Activated T-cell treated with anti-CD3 and anti-CD28 coated beads for 24 hours (primary cell): ENCODE measurements at places on chromosomes 11 and 22.

GRCh38 chr22:38649841-38650522 lies 6.2 kb downstream of the FAM227A start:
- DNase-seq, result no peak

DNA sequence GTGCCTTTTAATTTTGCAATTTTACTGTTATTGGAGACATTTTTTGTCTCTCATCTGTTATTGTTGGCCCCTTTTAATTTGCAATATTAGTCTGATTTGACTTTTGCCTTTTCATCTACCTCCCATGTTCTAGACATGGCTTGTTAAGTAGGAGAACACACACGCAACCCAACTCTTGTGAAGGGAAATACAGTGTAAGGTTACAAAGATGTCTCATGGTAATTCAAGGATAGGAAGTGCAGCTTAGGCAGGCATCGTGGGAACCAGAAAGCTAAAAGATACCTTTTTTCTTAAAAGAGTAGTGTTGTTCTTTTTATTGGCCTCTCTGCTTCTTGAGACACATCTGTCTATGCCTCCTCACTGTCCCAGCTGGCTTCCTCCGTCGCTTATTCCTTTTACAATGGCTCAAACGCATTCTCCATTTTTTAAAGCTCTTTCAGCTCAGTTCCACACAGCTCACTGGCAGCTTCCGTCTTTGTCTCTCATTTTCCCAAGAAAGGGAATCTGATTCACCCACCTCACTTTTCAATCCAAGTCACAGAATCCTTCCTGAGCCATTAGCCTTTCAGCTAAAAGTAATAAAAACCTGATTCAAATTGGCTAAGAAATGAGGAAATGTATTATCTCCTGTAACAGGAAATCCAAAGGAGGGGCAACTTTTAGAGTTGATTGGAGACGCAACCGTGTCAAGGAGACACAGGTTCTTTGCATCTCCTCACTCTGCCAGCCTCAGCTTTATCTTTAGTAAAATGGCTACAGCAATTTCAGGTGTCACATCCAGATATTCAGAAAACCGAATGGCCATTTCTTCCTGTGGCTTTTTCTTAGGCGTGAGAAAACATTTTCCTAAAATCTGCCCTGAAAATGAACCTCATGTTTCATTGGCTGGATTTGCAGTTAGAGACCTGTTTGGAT lies 57.2 kb downstream of the SIK2 start:
- DNase-seq, result no peak

GRCh38 chr11:76560219-76560618 lies 110.3 kb downstream of the LRRC32 start:
- no peak for DNase-seq

DNA sequence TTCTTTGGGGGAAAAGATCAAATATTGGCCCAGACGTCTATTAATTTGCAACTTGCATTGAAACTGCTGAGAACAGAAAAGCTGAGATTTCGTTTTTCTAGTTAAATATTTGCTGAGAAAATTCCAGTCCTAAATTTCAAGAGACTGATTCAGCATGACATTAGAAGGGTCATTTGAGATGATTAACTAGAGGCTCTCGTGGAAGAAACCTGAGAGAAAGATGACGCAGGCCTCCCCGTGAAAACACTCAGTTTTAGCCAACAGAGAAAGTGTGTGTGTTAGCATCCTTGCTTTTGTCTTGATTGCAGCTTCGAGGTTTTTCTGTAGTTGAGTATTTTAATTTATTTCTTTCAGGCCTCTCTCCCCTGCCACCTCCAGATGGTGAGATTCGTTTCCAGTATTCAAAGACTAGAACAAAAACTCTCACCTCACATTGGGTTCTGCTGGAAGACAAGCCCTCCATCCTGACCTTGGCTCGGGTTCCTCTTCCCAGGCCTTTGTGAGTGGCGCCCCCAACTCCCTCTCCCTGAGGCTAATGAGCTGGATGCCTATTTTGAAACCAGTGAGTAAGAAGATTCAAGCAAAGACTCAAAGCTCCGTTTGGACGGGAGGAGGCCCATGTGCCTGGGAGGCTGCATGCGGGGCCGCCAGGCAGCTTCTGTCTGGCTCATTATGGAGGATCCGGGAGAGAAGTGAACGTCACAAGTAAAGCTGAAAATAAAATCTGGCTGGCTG lies 52.4 kb downstream of the CELSR1 start:
- DNase-seq, result no peak

GRCh38 chr22:23684026-23684425 lies 6.8 kb upstream of the RGL4 start:
- no peak for DNase-seq

DNA sequence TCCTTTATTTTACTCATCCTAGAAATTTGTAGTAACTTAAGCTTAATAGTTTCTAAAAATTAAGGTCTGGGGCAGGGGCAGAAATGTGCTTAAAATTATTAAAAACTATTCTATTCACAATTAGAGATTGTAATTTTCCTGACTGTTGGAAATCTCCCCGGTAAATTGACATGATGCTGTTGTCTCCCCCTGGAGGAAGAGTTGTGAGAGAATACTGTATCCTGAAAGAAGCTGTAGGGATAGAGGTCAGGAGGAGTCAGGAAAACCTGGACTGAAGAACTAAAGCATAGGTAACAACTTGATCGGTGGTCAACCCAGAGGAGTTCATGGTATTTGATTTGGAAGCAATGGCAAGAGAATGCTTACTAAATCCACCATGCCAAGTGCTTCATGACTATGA lies 16.2 kb upstream of the ESAM start:
- no peak for DNase-seq

DNA sequence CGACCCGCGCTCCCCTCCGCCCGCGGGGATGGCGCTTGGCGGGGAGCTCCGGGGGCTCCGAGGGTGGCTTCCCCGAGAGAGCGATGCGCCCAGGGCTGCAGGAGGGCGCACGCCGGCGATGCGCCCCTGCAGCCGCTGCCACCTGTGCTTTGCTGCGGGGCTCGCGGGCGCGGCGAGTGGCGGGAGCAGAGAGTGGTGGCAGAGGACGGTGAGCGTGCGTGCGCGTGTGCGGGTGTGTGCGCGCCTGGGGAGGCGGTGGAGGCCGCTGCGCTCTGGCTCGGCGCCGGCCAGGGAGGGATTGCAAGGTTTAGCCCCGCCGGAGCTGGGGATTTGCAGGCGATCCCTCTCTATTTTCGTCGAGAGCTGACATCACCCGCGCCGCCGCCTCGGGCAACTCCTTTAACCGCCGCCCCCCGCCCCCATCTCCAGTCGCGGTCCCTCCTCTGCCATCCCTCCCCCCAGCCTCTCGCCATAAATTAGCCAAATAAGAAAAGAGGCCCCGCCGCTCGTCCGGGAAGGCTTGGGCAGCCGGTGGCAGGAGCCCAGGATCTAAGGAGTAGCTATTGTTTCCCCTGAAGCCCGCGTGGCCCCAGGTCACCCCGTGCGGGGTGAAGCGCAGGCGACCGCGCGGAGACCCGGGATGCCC lies at the start of gene SLC1A2:
TSS of gene SLC1A2 (minus strand) at position 375 of the 646 bp plus-strand sequence. CDS start 592 bp downstream, outside the sequence.
- no peak for DNase-seq

DNA sequence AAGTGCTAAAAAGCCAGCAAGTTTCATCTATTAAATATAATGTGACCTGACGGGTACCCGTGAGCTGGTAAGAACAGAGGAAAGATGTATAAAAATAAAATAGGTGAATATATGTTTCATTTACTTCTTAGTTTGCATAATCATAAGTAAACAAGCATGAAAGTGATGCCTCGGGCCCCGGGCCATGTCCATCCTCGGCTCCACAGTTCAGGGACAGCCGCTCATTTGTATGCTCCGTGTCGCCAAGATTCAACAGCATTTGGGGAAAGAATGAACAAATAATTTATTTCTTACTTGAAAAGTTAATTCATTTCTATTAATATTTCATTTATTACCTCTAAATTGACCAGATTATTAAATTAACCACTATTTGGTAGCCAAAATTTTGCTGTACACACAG lies 251.8 kb downstream of the NTM start:
- DNase-seq, result no peak

GRCh38 chr11:106785913-106786650 lies 232.2 kb downstream of the GUCY1A2 start:
- no peak for DNase-seq
